ENCODE measurements at places on chromosomes 5 and 9.

- DNase-seq, result no peak
These were observed 5.6 kb upstream of the NTNG2 start for GRCh38 chr9:132156262-132156661.

GRCh38 chr9:120365386-120365785 is 214.6 kb downstream of the CDK5RAP2 start:
- no peak for DNase-seq

DNA sequence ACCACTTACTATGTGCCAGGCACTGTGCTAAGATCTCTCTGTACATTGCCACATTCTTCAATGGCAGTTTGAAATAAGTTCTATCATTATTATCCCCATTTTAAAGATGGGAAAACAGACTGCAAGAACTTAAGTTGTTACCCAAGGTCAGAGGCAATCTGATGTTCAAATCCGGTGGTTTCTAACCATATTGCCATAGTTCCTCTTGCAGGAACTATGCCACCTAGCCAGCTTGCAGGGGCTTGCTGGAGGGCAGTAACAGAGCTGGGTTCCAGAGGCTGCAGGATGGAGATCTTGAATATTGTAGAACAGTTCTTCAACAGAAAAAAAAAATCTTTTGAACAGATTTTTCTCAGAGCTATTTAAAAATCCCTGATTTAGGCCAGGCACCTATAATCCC is 71.8 kb upstream of the TNFAIP8 start:
- no peak for DNase-seq

- DNase-seq, result peak; percentile 42
These were observed 138.6 kb downstream of the NUDT12 start for GRCh38 chr5:103424026-103424425.

All from NCI-H2171 treated with DMSO at 0.1 percent for 48 hours (cell line).